ENCODE measurements at places on chromosomes 13 and 19.
A peak's percentile ranks its signal among the peaks of the same experiment; 100 is the strongest.

DNA sequence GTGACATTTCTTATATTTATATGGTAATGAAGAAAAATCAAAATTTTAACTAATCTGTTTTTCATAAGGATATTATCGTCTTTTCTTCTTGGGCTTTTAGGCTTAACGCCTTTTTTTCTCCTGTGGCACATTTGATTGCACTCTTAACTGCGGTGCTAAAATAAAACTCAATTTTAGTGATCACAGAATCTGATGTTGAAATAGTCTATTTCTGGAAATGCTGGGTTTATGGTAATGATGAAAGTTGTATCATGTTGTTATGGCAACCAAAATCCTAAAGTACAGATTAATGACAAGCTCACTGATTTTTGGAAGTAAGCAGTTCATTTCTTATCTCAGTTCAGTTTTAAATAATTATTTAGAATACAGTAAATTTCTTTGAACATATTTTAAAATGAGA lies 85.3 kb downstream of the COG6 start:
- no peak for DNase-seq

DNA sequence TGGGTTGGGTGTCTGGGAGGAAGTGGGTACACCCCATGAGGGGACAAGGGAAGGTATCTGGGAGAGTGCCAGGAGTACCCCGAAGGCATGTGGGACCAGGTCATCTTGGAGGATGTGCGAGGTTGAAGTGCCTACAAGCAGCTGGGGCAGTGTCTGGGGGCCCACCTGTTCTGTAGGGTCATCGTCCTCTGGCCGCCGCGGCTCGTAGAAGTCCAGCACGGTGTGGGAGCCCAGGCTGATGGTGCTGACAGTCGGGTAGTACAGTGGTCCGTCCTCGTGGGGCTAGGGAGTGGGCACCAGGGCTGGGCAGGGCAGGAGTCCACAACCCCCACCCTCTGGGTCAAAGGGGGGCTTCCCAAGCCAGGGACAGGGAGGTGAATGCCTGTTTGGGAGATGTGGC lies 1.8 kb upstream of the SYNE4 start:
- no peak for DNase-seq

GRCh38 chr13:91659256-91660075 lies 261.0 kb downstream of the GPC5 start:
- DNase-seq, result no peak

DNA sequence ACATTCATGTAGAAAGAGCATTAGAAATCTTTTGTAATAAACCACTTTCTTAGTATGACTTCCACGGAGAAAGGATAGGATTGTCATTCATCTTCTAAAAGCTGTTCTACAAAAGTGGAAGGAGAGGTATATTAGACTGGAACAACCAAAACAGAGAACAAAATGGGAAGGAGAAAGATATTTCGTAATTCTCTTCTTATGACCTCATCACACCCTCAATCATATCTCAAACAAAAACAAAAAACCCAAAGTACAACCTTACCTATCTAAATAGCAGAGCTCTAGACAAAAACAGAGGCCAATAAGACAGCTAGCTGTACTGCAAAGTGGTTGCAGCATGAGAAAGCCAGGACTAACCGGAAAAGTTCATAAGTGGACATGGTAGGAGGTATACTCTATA lies 46.3 kb downstream of the DACH1 start:
- no peak for DNase-seq

DNA sequence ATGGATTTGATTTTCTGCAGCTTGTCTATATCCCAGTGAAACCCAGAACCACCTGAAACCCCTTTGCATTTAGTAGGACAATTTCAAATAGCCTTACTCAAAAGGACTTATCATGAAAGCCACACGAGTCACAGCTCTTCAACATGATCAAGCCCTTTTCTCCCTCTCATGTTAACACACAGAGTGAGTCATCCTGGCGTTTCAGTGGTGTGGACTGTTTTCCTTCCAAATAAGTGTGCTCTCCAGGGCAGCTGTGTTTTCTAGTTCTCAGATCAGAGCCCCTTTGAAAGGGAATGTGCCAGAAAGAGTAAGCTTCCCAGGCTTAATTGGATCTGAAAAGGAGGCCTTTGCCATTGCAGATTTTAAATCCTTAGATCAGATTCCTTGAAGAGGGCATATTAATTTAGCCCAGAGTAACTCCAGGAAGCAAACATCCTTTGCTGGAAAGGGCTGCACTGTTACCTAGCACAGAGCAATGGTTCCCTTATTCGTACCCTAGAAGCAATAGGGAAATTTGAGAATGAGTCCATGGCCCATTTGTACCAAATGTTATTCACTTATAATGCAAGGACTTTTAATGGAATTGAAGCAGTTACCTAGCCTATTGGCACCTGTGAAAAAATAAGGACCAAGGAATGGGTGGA lies 51.3 kb downstream of the ERICH6B start:
- DNase-seq, result peak; percentile 43

DNA sequence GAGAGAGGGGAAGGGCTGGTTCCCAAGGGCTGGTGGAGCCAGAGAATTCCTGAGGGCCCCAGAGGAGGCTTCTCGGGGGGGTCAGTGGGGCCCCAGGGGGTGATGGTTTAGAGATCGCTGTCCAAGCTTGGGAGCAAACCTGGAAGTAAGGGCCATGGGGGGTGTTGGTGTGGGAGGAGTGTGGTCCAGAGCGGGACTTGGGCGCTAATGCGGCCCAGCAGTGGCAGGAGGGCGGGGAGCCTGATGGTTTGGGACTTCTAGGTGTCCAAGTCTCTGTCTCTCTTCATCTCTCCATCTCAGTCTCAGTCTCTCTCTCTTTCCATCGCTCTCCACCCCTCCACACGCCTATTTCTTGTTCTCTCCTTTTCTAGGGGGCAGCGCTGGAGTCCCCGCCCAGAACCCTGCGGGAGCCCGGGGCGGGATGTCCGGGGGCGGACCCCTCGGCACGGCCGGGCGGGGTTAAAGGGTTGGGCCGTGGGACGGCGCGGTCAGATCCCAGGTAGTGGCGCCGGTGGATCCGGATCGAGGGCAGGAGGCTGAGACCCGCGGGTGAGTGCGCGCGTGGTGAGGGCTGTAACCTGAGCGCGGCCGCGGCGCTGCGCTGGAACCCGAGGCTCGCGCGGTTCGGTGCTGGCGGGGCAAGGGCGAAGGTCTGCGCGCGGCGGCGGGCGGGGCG lies at the start of gene CYP4F22:
CYP4F22 (plus strand) TSS at position 491 of the 676 bp plus-strand sequence. CDS start 16,812 bp downstream, outside the sequence.
- no peak for DNase-seq

- DNase-seq, result no peak
Measured at GRCh38 chr13:29255567-29255966, 339.9 kb downstream of the SLC7A1 start.

- no peak for DNase-seq
Measured at GRCh38 chr13:112768795-112769481, 79.1 kb downstream of the ATP11A start.

GRCh38 chr19:40257096-40257517 lies 28.0 kb downstream of the AKT2 start:
- DNase-seq, result no peak

- no peak for DNase-seq
Measured at GRCh38 chr19:6524311-6524710, 6.5 kb upstream of the TNFSF9 start.

DNA sequence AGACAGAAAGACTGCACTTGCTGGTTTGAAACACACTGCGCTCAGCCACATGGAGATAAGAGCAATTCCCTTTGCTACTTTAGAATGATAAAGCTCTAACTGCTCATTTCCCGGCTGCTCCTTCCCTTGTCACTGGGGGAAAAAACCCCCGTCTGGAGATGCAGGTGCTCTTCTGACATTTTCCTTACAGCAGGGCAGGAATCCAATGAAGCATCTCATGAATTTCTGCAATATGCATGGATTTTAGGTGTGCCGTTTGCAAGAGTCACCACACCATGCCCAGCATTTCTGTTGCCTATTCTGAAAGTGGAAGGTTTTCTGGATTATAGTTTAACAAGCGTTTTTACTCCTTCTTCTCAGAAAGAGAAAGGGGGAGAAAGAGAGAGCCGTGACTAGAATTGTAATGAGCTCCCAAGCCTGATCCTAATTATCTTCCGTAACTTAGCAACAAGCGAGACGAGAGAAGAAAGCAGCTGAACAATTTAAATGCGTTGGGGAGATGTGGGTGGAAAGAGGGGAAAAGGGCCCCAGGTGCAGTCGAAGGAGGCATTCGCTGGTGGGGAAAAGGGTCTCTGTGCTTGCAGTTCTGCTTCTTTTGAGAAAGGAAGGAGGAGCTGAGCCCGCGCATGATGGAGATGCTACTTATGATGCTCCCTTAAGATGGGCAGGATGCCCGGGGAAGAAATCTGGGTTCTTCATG lies 76.6 kb upstream of the SPATA13 start:
- no peak for DNase-seq

- no peak for DNase-seq
Measured at GRCh38 chr13:96792736-96793403, 201.4 kb downstream of the OXGR1 start.

DNA sequence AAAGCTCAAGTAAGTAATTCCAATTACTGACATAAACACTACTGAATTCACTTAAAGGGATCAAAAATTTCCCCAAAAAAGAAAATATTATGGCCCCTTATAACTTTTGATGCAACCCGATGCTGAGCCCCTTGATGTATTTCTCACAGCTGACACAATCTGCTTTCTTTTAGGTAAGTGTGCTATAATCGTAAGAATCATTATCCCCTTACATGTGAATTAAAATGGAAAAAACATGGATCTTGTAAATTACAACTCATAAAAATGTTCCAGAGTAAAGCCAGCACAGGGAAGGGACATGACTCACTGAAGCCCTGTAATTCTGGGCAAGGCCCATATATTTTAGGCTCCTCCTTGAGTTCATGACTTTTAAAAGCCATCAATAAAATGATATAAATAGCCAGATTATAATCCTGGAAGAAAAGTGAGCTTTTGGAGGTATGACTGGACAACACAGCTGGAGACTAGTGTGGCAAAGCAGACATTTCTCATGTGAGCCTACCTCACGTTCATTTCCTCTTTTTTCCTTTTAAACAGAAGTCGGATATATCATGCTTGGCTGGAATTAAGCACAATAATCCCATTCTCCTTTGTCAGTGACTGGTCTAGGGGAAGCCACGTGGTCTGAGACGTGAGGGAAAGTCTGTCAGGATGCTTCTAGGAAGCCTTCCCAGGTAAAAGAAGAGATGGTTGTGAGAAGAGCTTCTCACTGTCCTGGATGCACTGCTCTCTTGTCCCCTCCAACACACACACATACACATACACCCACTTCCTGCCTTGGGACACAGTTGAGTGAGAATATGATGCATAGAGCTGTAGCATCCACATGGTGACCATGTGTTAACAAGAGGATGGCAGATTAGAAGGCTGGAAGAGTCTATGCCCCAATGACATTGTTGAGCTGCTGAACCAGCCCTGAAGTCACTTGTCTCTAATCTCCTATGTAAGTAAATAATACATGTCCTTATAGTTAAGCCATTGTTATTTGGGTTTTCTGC lies 165.4 kb downstream of the RGCC start:
- peak; percentile 38 for DNase-seq

DNA sequence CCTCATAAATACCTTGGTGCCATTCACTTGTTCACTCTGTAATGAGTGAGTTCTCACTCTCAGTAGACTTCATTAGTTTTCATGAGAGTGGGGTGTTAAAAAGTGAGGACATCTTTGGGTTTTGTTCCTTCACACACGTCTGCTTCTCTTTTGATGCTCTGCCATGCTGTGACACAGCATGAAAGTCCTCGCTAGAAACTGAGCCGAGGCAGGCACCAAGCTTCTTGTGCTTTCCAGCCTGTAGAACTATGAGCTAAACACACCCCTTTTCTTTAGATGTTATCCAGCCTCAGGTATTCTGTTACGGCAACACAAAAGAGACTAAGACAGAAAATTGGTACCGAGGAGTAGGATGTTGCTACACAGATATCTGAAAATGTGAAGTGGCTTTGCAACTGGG lies 43.7 kb downstream of the ALOX5AP start:
- no peak for DNase-seq

- no peak for DNase-seq
Measured at GRCh38 chr19:49857061-49857837, 6.3 kb downstream of the PTOV1 start.

GRCh38 chr19:39171479-39172465 lies 25.0 kb upstream of the NCCRP1 start:
- DNase-seq, result no peak

- DNase-seq, result peak; percentile 27
Measured at GRCh38 chr19:48539503-48540096, 12.4 kb upstream of the SULT2B1 start.

DNA sequence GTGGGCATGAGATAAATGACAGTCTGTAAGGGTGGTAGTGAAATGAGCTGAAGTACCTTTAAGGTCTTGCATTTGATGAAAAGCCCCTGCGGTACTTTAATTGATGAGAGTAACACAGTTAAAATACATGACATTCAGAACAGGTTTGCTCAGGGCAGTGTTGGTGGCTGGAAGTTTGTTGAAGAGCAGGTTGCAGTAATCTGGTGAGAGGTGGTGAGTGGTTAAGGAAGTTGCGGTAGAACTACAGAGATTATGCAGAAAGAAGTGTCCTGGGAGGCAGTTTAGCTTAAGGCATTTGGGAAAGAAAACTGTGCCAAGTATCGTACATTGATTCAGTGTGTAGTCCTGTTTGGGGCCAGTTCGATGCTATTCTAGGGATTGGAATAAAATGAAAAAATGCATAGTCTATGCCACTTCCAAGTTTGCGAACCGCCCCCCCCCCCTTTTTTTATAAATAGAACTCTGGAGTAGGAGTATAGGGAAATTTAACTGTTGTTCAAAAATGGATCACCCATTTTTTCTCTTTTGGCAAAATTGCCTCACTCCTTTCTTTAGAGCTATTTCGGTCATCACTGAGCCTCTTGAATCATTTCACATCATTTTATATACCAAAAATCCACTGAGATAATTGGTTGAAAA lies 42.7 kb downstream of the SLAIN1 start:
- no peak for DNase-seq
